ENCODE measurements at places on chromosomes 5 and 9.

DNA sequence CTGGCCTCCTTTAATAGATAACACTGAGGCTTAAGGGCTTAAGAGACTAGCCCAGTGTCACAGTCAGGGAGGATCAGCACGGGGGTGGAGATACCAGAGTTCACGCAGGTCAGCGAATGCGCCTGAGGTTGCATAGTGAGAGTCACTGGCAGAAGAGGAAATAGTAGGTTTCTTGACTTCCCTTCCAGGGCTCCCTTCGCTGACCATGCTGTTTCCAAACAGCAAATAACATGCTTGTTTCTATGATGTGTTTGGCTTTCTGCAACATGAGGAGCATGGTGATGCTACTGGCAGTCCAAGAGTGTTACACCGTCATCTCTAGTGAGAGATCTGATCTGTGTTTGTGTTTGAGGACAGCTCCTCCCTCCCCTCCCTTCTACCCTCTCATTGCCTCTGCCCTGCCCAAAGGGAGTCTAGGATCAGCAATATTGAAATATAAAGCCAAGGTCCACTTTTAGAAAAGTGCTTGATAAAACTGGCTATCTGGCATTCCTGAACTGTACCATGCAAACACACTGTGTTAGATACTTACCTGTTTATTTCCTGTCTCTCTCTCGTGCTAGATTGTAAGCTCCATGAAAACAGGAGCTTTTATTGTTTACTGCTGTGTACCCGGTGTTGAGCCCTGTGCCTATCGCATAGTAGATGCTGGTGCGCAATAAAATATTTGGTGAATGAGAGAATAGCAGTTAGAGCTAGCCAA, 12.3 kb downstream of the TLE4 start:
- no peak for DNase-seq

GRCh38 chr5:111003623-111004022, 67.9 kb upstream of the TSLP start:
- DNase-seq = no peak

DNA sequence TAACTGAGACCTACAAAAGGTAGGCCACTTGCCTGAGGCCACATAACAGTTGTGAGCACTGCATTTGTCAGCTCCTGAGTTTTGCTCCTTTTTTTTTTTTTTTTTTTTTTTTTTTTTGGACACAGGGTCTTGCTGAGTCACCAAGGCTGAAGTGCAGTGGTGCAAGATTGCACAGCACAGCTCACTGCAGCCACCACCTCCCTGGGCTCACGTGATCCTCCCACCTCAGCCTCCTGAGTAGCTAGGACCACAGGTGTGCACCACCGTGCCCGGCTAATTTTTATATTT, 37.1 kb downstream of the LAMC3 start:
- DNase-seq = no peak

GRCh38 chr9:131017067-131017466, 8.1 kb downstream of the LAMC3 start:
- no peak for DNase-seq

- no peak for DNase-seq
Measured at GRCh38 chr5:126794157-126794828, 17.4 kb downstream of the LMNB1 start.

GRCh38 chr9:85577353-85577952, 164.3 kb downstream of the AGTPBP1 start:
- DNase-seq = no peak

DNA sequence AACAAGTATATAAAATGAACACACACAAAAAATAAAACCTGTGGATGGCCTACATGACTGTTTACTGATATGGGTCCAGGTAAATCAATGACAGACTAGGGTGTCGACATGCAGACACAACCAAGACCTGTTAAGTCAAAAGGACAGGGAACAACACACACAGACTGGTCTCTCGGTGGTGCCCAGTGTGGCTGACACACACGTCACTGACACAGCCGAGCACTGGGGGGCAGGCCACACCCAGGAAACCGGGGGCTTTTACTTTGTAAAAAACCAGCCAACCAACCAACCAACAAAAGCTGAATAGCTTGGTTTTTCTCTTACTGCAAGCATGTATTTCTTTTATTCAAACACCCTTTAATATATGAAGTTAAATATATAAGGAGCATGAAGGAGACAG, 5.0 kb downstream of the FAM163B start:
- DNase-seq = no peak

GRCh38 chr9:21078702-21079101, 960 bp upstream of the IFNB1 start:
- no peak for DNase-seq

- peak; percentile 91 for DNase-seq
Measured at GRCh38 chr9:71249729-71250317, 128.4 kb upstream of the TRPM3 start.

DNA sequence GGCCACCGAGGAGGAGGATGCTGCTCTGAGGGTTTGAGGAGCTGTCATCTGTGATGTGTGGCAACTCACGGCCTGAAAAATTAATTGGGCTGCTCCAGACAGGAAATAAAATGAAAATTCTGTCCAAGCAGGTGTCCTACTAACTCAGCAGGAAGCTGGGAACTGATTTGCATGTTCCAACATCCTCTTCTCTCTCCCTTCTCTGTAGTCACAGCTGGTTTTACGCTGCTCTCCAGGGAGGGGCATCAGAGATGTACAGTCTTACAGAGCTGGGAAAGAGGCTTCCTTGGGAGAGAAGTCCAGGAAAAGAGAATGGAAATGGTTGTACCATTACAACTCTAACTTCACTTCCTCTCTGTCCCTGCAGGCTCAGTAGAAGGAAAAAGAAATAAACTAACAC, 24.2 kb upstream of the SIL1 start:
- DNase-seq = no peak

- DNase-seq = no peak
Measured at GRCh38 chr5:91052977-91053740, 330.0 kb downstream of the ARRDC3 start.

DNA sequence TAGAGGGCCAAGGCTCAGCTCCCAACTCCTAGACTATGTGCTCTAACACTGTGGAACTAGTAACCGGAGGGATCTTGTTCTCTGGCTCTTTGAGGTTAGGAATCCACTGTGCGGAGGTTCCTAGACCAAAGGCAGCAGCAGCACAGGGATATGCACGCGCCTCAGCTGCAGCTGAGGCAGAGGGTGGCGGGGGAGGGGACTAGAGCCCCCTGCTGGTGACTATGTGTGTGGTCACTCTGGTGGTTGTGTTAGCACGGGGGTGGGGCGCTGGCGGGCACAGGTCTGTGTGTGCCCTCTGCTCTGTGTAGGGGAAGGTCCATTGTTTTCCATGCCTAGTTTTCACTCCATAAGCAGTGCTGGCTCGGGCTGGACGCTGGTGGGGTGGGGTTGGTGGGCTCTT, 458.0 kb upstream of the IZUMO3 start:
- DNase-seq = no peak

DNA sequence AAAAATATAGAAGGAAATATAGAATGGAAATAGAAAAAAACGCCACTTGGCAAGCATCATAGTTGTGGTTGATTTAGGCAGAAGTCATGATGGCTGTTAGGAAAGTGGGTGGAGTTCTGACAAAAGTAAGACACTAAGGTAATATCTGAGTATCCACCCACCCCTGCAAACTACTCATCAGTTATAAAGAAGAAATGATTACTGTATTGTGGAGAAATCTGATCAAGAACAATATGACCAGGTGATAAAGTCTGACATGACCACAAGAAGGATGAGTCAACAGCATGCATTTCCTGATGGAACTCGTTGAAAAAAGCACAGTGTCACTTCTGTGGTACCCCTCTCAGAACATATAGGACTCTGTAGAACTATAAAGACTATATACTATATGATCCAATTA, 343.4 kb upstream of the PAPPA start:
- DNase-seq = no peak

DNA sequence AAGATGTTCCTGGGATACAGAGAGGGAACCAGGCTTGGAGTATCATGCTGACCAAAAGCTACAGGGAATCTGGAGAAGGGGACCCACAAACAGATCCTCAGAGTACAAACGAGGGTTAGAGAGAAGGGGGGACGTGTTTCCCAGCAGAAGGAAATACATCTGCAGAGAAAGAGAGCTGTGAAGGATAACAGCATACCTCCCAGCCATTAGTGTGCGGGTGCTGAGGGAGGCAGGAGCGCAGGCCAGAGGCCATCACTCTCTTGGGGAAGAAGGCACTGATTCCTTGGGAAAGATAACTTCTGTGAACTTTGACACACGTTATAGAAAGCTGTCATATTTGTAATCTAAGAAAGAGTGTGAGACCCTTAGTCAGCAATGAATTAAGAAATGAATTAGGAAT, 96.9 kb downstream of the KCNN2 start:
- DNase-seq = no peak

DNA sequence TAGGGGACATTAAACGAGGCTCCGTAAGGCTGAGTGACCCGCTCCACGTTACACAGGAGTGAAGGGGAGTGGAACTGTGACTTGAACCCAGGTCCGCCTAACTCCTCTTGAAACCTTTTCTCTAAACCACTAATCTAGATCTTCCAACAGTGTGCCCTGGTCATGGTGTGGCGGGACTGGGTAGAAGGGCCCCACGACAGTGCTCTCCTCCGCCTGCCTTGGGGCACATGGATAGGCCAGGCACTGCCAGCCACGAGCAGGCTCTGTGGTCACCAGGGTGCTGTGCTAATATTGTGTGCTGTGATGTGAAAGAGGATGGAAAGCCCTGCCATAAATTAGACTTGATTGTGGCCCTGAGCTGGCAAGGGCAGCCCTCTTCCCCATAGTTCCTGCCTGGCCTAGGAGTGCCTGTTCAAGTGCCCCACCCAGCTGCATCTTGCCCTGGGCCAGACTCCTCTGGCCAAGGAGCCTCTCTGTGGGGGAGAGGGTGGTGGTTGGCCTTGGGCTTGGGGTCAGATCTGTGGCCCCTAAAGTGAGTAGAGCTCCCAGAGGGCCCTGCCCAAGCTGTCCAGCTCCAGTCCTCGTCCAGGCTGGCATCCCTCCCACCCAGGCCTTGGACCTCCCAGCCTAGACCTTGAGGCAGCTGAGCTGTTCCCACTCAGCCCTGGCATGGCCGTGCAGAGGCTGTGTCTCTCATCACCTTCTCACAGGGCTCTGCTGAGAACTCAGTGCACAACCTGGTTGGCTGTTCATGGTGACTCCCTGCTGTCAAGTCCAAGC, 67.8 kb upstream of the TBC1D2 start:
- DNase-seq = no peak

GRCh38 chr9:121783111-121783510, 131.7 kb downstream of the DAB2IP start:
- DNase-seq = no peak

DNA sequence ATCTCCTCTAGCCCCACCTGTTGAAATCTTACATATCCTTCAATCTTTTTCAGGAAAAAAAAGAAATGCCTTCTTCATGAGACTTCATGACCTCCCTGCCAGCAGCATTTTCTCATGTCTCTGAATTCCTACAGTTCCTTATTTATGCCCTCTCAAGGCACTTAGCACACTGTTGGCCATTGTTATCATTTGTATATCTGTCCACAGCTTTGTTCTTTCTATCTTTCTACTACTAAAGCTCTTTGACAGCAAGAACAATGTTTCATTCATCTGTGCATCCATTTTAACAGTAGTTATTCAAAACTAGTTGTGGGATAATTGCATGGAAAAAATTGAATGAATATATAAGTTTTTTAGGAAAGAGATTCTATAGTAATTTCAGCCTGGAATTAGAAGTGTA, 20.9 kb upstream of the GZMA start:
- no peak for DNase-seq

DNA sequence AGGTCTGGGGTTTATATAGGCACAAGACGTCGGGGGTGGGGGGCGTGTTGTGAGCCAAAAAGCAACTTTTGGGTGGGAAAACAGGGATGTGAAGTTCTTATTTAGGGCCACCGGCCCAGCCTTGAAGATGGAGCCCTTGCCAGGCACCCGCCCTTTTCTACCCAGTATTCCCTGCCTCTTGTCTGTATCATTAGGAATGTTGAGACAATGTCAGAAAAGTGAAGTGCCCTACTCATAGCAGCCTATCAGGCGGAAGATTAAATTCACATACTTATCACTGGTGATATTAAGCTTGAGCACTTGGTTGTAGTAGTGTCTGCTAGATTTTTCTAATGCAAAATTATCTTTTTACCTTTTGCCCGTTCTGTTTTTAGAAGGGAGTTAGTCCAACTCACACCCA, 293.5 kb downstream of the CDH10 start:
- DNase-seq = no peak

DNA sequence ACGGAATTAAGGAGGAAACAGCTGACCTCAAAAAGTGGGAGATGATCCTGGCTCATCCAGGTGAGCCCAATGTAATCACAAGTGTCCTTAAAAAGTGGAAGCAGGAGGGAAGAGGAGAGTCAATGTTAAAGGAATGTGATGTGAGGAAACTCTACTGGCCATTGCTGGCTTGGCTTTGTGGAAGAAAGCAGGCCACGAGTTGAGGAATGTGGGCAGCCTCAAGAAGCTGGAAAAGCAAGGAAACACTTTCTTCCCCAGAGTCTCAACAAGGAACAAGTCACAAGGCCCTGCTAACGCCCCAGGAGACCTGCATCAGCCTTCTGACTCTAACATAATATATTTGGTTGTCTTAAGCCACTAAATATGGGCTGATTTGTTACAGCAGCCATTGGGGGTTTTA, 252.8 kb downstream of the PSAT1 start:
- no peak for DNase-seq

DNA sequence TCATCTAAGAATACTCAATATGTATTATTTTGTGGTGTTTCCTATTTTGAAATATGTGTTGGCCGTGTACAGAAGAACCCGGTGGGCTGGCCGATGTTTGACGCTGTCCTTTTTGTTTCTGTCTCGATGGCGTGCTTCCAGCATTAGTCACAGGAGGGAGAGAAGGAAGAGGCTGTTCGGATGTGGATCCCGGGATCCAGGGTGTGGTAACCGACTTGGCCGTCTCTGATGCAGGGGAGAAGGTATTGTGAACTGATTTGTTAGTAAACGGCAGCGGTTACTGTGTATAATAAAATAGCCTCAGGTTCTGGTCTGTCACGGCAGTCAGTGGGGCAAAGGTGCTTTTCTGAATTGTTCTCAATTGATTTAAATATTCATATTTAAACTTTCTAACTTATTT, 275.0 kb downstream of the ARHGEF28 start:
- DNase-seq = no peak

DNA sequence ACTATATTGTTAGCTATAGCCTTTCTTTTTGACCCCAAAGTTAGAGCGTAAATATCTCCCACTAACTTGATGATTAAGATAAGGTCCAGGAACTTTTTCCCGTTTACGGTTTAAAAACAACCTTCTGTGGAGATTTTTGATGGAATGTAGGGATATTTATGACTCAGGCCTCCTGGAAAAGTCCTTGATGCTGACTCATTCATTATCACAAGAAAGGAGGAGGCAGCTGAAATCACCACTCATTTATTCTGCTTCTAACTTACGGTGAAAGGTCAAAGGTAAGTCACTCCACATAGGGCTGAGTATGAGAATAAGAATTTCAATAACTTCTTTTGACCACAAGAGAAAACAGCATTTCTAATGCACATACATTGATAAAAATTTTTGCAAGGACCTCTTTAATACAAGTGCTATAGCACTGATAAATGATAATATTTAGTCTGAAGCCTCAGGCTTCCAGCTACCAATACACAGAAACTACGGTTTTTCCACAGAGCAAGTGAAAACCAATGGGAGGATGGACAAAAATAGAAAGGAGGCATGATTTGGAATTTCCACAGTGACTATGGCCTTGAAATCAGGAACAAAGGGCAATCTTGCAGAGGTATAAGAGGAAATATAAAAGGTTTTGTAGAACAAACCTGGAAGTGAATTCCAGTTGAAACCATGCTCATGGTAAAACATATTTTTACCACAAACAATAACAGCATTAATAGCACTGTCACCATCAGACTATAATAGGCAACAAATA, 146.5 kb downstream of the PPP2R2B start:
- peak; percentile 76 for DNase-seq

GRCh38 chr5:645421-645820, 33.3 kb downstream of the CEP72 start:
- DNase-seq = no peak

Data from HAP-1 (cell line).